ENCODE measurements at places on chromosomes 1 and 21.

DNA sequence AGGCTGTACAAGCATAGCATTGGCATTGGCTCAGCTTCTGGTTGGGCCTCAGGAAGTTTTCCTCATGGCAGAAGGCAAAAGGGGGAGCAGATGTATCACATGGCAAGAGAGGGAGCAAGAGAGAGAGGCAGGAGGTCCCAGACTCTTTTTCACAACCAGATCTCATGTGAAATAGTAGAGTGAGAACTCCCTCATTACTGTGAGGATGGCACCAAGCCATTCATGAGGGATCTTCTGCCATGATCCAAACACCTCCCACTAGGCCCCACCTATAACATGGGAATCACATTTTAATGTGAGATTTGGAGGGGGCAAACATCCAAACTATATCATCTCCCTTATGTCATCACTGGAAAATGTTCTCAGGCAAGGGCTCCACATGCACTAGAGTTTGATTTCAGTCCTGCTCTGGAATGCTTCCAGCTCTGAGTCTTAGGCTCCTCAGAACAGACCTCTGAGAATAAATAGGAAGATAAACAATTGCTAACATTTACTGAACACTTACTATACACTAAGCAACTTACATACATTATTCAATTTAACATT is 39.4 kb upstream of the VTCN1 start:
- no peak for DNase-seq

DNA sequence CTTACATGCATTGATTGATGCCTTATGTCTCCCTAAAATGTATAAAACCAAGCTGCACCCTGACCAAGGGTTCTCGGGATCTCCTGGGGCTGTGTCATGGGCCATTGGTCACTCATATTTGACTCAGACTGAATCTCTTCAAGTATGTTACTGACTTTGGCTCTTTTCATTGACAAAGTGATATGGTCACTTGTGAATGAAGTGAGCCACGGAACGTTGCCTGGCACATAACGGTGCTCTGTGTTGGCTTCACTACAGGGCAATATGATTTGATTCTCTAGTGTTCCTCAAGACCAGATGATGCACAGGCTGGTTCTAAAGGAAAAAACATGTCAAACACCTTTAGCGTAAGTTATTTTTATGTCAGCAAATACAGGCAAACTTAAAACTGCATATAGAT is 11.4 kb upstream of the IL10RB start:
- DNase-seq = no peak

- no peak for DNase-seq
Measured at GRCh38 chr21:25441835-25442234, 165.4 kb downstream of the MRPL39 start.

DNA sequence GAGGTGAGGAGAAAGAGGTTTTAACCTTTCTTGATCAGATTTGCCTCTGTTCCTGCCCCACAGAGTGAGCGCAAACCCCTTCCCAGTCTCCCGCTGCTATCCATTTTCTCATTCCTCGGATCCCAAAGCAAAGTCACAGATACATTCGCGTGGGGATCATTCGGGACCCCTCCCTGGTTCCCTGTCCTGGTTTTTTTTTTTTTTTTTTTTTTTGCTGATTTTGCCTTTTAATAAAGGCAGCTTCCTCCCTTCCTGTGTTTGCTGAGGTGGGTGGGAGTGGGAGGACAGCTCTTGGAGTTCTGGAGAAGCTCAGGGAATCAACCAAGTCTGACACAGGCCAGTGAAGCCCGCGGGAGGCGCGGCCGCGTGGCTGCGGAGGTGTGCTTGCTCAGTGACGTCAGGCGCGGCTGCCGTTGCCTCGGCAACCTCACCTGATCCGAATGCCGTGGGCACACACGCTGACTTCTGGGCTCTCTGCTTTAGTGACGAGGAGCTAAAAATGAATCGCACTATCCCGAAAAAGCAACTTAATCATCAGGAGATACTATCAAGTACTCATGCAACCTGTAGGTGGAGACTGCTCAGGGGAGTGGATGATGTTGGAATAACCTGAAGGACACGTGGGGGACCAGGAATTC is 106.4 kb downstream of the TBX19 start:
- peak; percentile 78 for DNase-seq

DNA sequence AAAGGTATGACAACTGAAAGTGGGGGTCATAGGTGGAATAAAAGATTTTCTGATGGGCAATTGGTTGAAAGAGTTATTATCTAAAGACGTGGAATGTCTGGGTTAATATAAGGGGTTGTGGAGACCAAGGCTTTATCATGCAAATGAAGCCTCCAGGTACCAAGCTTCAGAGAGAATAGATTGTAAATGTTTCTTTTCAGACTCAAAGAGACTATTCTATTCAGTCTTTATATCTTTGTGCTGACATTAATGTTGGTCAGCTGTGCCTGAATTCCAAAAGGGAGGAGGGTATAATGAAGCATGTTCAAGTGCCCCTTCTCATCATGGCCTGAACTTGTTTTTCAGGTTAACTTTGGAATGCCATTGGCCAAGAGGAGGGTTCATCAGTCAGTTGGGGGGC is 145.3 kb downstream of the SETD4 start:
- no peak for DNase-seq

DNA sequence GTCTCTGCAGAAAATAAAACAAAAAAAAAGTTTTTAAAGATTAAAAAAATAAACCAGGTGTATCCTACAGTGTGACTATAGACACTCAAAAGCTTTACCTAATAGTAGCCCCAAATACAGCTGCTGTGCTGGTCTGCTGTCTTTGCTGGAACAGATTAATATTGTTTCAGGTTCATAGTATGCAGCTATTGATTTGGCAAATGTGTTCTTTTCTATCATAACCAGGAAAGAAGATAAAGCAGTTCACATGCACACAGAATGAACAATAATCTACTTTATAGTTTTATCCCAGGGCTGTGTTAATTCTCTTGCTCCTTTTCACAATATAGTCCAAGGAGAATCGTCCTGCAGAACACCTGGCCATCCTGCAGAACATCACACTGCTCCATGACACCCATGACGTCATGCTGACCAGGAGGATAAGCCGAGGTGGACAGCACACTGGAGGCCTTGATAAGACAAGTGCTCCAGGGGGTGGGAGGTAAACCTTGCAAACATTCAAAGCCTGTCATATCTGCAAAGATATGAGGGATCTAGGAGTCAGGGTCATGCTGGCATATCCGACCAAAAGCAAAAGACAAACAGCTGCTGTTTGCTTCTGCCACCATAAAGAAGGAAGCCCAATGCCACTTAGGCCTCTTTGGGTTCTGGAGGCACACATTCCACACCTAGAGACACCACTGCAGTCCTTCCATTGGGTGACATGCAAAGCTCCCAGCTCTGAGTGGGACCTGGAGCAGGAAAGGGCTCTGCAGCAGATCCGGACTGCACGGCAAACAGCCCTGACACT is 86.1 kb upstream of the SLC2A1 start:
- DNase-seq = no peak

GRCh38 chr1:100419072-100419471 is 66.8 kb downstream of the CDC14A start:
- no peak for DNase-seq

GRCh38 chr1:58718435-58718834 is 18.6 kb upstream of the MYSM1 start:
- no peak for DNase-seq

GRCh38 chr1:200178340-200178739 is 150.8 kb downstream of the NR5A2 start:
- no peak for DNase-seq

DNA sequence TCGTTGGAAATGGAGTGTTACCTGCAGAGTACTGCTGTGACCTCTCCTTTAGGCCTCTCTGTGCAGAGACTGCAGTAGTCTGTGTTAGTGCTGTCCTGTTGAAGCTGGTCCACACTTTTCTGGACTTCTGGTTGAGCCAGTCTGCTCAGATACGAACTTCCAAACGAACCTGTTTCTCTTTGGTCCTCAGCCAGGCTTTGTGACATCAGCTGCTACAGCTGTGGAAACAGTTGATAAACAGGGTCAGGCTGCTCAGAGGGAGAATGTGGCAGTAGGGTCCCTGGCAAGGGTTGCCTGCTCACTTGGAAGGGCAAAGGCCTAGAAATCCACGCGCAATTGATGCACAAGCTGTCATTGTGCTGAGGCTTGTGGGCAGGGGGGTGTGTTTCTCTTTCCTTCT is 98.8 kb downstream of the NOS1AP start:
- DNase-seq = no peak

DNA sequence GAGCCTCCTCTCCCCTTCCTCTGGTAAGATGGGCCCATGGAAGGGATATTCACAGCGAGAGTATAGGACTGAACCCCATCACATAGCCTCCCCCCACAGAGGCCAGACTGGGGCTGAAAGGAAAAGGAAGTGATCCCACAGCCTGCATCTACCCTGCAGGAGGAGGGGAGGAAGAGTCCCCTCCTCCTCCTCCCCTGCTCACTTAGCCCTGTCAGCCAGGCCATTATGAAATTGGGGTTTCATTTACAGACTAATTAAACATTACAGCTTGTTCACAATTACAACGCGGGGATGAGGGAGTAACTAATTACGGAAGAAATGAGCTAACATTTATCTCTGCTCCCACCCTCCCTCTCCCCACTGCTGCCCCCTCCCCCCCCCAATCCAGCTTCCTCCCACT is 25.4 kb downstream of the DMAP1 start:
- DNase-seq = no peak

DNA sequence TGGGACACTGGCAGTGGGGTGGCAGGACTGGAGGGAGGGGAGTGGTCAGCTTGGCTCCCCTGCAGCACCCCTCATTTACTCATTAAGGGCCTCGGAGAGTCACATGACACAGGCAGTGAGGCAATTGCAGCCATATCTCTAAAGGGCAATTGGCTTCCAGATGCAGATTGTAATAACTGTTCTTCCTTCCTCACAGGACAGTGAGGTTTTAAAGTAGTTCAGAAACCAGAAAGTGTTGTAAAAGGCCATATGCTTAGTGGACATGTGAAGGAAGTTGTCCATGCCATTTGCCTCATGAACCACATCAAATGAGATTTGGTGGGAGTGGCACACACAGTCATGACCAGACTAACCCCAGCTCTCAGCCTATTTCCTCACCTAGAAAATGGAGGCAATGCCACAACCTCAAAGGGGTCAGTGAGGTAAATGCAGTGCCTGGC is 11.1 kb downstream of the MTX1 start:
- DNase-seq = no peak

DNA sequence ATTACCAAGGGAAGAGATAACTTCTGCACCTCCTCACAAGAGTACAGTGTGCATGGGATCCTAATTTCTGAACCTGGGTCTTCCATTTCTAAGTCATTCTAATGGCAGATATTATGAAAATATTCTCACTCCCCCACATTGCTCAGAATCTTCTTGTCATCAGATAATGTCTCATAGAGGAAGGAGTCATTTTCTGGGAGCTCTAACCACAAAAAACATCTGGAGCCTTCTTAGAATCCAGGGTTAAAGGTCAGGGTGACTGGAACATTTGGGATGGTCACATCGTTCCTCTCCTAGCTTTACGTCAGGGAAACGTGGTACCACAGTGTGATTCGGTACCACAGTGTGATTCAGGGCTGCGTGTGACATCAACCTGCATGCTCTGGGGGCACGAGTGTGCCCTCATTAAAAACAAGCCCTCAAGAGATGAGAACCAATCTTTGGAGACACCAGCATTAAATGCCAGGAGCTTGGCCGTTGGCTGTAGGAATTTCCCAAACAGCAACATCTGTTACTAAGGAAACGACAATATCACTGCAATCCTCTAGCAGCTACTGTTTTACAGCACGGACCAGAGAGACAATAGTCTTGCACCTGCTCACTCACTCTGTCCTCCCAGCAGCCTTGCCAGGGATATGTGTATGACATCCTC is 179.1 kb downstream of the PSMG1 start:
- DNase-seq = no peak

DNA sequence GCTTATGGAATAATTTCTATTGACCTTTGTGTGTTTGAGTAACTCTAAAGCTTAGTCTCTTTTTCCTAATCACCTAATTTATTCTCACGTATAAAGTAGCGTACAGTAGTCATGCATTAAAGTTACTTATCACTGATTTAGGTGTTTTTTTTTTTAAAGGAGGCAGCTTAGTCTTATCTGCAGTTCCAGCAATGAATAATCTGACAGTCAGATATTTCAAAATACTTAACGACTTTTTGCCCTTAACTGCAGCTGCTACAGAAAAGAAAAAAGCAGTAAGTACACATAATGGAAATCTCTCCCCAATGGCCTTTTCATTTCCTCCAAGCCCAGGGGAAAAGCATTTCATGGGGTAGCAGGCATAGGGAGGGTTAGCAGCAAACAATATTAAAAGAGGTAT is 54.6 kb downstream of the SLC35F3 start:
- no peak for DNase-seq

DNA sequence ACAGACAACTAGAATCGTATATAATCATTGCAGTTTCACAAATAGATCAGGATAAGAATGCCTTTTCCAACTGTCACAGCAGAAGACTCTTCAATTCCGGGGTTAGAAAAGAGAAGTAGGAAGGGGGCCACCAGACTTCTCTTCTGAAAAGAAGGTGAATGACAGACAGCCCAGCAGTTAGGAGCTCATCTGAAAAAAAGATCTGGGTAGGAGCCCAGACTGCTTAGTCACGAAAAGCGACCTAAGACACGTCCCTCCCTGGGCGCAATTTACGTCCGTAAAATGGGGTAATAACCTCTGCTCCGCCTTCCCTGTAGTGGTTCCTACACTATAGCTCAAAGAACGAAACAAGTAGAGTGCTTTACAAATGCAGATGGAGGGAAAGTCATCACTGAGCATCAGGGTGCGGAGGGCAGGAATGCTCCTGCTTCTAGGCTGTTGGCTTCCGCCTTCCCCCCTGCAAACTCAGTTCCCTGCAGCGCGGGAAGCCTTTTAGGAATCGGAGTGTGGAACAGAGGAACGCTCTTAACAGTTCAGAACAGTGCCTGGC is 582 bp downstream of the ORC1 start:
- no peak for DNase-seq

GRCh38 chr21:23008601-23009202 is 2010.5 kb downstream of the NCAM2 start:
- no peak for DNase-seq

GRCh38 chr1:84967666-84968065 is 29.2 kb downstream of the MCOLN2 start:
- DNase-seq = no peak

DNA sequence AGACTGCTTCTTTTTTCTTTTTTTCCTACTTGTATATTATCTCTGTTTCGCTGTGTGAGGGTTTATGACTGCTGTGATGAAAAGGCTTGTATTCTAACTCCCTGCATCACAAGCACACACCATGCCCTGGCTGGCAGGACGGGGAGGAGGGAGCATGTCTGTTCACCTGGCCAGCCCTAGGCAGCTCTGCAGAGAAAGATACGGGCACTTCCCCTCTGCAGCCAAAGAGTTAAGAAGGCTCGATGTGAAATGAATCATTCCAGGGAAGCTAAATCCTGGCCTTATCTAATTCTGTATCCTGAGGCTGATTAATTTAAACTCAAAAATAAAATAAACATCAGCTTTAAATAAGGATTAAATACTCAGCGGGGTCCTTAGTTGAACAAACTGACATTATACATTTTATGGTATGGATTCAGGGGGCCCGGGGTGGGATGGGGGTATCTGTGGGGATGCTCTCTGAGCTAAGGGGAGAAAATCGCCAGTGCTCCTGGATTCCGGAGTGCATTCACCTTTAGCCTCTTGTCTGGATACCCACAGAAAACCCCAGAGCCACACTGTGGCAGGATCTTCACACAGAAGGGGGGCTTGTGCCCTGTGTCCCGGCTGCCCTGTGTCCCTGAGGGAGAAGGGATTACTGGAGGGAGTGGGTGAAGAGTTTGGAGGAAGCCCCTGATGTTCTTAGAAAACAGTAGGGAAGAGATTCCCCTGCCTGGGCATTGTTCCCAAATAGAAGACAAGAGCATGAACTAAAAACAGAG is 321.5 kb downstream of the NPHP4 start:
- DNase-seq = no peak

- DNase-seq = peak; percentile 61
Measured at GRCh38 chr1:54850737-54851136, 36.3 kb downstream of the DHCR24 start.

Data from aorta (tissue), 5 donors.